ENCODE measurements at places on chromosomes 13 and 19.

- DNase-seq: no peak
These were observed 12.5 kb downstream of the PBX4 start for GRCh38 chr19:19606021-19606420.

GRCh38 chr13:72005455-72005854, 138.5 kb upstream of the DACH1 start:
- no peak for DNase-seq

- DNase-seq: no peak
These were observed 241.1 kb upstream of the ATXN8OS start for GRCh38 chr13:69866555-69866954.

DNA sequence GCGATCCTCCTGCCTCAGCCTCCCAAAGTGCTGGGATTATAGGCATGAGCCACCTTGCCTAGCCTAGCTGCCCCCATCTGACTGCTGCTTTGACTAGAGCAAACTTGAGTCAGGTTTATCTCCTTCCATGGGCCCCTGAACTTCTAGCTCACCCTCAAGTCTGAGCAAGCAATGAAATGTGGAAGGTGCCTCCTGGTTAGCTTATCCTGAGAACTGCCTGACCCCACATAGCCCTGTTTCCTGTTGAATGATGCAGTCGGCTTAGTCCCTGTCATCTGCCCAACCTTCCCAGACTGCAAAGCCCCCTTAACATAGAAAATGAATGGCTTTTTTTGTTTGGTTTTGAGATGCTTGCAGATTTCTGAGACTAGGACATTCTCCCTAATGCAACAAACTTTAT, 8.9 kb upstream of the TMEM160 start:
- no peak for DNase-seq

- DNase-seq: no peak
These were observed 231.2 kb downstream of the ZIC5 start for GRCh38 chr13:99740251-99740979.

DNA sequence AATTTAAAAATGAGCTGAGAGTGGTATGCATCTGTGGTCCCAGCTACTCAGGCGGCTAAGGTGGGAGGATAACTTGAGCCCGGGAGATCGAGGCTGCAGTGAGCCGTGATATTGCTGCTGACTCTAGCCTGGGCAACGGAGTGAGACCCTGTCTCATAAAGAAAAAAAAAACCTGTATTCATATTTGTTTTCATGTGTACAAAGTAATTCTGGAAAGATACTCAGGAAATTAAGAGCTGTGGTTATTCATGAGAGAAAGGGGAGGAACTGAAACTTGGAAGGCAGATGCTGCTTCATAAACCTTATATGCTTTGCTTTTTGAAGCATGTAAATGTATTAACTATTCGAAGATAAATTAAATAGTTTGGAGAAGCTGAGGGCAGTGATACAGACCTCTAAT, 8.8 kb upstream of the RLN3 start:
- DNase-seq: no peak

DNA sequence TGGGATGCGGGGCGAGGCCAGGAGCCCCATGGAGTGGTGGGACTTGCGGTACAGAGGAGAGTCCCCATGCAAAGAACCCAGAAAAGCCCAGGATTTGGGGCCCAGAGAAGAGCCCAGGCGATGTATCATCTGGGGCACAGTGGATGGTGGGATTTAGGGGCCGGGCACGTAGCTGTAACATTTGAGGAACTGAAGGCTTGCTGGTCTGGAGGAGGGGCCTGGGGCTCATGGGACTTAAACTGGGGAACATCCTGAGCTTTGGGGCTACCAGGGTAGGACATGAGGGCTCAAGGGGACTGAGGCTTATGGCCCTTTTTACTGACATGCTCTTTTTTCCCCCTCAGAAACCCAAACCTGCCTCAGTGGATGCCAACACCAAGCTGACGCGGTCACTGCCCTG, 13.5 kb downstream of the MED25 start:
- DNase-seq: no peak

GRCh38 chr19:1264801-1265614, 4.1 kb upstream of the CIRBP start:
- DNase-seq: no peak

DNA sequence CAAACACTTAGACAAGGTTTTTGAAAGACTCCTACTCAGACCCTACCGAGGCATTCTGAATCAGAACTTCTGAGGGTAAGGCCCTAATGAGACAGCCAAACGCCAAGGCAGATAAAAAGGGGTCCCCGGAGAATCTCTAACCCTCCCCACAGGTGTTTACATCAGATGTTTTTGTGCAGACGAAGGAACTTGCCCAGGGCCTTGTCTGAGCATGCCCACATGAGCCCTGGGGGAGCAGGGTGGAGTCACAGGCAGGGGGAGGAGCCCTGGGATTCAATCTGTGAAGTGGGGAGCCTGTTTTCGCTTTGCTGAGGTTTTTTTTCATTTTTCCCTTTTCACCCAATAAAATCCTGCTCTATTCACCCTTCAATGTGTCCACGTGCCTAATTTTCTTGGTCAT, 61.6 kb upstream of the MED4 start:
- DNase-seq: no peak

DNA sequence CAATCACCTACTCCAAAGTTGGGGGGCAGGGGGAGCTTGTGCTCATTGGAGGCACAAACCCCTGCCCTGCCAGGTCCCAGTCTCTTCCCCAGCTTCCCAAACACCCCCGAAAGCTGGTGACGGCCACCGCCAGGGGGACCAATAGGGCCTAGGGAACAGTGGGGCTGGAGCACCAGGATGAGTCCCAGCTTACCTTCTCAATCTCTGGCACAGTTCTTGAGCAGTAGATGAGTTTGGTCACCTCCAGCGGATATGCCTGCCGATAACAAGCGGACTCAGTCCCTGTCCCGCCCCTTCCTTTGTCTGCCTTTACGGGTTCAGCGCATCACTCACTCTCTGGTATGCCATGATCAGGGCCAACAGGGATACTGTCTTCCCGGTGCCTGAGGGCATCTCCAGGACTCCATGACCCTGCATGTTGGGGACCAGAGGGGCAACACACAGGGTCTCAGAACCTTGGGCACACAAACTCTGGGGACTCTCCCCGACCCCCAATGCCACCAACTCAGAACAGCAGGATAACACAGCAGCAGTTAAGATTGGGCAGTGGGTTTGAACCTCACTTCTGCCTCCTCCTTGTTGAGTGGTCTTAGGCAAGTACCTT, 1.5 kb downstream of the ERCC2 start:
- DNase-seq: no peak

GRCh38 chr19:37999309-38000213, 92.6 kb downstream of the SIPA1L3 start:
- DNase-seq: peak; percentile 92

- DNase-seq: no peak
These were observed 185.5 kb downstream of the DNAJC3 start for GRCh38 chr13:95862408-95862807.

DNA sequence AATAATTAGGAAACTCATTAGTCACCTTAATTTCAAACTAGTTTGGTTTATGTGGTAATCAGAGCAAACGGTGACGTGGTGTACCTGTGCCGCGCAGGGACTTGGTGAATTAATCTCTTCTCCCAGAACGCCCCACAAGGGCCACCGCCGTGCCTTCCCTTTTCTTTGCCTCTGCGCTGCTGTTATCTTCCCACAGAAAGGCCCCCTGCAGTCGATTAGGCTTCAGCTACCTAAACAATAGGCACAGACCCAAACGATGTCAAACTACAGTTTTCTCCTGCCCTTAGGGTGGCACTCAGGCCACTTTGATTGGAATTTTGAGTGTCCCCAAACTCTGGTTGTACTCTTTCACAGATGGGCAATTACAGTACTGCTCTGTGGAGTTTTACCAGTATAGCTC, 115.5 kb downstream of the GGACT start:
- no peak for DNase-seq

- no peak for DNase-seq
These were observed 189.5 kb upstream of the SLC10A2 start for GRCh38 chr13:103255587-103256301.

DNA sequence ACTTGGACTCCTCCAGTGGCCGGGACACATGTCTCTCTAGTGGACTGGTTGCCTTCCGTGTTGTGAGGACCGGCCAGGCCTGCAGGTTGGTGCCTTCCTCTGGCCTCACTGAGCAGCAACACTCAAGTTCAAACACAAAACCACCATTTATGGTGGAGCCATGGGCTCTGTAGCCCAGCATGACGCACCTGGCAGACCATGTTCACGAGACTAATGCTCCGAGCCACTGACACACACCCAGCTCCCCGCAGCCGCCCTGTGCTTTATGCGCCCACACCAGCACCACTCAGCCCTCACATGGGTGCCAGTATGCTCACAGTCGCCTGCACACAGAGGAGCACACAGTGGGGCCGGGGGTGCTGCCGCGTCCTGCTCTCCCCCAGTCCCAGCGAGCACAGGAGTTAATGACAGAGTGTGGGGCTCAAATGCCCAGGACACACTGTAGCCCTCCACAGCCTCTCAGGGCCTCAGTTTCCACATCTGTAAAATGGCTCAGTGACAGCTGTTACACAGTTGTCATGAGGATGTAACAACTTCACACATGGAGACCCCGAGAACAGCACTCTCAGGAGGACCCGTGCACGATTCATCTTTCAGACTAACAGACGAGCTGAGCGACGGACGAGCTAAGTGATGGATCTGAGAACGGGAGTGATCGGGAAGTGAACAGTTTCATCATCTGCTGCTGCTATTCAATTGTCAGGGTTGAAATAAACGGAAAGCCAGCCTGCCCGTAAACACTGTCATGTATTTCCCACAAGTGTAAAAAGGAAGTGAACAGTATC, 7.8 kb downstream of the GAS6 start:
- DNase-seq: no peak

DNA sequence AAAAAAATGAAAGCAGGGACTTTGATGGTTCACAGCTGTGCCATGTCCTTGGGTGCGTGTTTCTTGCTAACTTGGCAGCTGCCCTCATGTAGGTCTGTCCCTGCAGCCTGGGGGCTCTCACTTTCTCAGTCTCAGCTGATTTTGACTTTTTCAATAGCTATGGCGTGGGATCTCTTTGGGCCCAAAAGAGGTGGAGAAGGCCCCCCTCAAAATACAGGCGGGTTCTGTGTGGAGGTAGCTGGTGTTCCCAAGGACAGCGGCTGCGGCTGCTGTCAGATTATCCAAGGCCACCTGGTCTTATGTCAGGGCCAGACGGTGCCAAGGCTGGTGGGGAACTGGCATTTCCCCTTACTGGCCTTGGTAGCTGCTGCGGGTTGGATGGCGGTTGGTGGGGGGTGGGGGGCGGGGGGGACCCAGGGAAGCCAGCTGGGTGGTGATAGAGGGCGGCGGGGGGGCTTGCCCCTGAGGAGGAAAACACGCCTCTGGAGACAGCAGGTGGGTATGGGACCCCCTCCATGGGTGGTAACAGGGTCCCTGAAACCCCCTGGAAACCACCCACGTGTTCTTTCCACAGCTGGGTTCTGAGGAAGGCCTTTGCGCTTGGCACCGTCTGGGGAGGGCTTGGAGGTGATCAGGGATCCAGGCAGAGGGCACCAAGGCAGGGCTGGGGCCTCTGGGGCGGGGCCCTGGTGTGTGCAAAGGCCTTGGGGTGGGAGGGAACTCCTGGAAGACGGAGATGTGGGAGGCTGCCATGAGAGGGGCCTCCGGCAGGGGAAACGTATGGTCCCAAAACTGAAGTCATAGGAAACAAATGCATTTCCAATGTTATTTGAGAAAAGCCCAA, 4.1 kb downstream of the TIMM13 start:
- no peak for DNase-seq

DNA sequence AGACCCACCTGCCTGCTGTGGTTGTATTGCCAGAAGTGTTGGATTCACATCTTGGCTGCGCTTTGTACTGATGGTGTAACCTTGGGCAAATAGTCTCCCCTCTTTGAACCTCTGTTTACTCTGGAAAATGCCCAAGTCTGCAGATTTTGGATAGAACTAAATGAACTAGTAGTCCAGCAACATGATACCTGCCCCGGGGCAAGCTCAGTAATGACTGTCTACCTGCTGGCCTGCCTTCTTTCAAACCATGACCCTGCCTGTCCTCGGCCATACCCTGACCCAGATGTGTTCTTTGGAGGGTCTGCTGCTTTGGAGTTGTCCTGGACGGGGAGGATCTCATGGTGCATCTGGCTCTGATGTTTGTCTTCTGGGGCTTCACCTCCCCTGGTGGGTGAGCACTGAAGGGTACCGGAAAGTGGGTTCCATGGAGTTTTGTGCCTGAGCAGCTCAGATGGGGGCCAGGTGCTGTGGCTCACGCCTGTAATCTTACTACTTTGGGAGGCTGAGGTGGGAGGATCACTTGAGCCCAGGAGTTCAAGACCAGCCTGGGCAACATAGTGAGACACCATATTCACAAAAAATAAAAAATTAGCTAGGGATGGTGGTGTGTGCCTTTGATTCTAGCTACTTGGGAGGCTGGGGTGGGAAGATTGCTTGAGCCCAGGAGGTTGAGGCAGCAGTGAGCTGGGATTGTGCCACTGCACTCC, 59.5 kb downstream of the TNFRSF19 start:
- no peak for DNase-seq

- DNase-seq: no peak
These were observed 1262.5 kb downstream of the EFNB2 start for GRCh38 chr13:105272660-105273631.

DNA sequence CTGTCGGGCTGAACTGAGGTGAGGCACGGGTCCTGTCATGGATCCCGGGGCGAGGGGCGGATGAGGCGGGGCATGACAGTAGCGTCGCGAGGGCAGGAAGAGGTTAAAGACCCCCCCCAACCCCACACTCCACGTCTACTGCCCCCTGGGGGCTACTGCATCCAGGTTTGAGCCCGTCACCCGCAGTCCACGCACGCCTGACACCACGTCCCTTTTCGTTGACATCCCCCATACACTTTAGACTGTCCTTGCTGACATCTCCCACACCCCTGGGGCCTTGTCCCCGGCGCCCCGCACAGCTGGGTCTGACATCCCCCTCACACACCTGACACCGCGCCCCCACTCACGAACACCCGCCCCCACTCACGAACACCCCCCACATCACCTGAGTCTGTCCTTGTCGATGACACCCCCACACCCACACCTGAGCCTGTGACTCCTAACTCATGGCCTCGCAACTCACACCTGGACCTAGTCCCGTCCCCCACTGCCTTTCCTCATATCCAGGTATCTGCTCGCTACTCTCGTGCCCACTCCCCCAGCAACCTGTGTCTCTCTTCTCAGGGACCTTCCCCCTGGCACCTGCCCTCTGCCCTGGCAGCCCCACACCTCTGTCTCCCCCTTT, 416 bp downstream of the SLC25A42 start:
- DNase-seq: no peak

GRCh38 chr19:6803036-6803404, 30.5 kb downstream of the VAV1 start:
- DNase-seq: no peak

DNA sequence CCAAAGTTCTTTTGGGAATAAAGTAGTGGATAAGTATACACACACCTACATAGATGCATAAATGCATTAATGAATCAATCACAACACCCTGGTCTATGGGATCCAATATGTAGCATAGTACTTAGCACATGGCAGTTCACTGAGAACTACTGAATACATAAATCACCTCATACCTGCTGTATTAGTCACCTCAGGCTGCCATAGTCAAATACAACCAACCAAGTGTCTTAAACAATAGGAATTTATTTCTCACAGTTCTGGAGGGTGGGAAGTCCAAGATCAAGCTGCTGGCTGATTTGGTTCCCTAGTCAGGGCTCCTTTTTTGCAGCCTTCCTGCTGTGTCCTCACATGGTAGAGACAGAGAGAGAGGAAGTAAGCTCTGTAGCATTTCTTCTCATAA, 228.2 kb downstream of the NHLRC3 start:
- no peak for DNase-seq
